Fibroblast of mammary gland (primary cell): ENCODE measurements at places on chromosomes 11 and 22.
A peak's percentile ranks its signal among the peaks of the same experiment; 100 is the strongest.

- DNase-seq, result no peak
These were observed 429 bp downstream of the VEGFB start for GRCh38 chr11:64234647-64235379.

- DNase-seq, result peak; percentile 2
These were observed 150.8 kb upstream of the RAG2 start for GRCh38 chr11:36748836-36749235.

DNA sequence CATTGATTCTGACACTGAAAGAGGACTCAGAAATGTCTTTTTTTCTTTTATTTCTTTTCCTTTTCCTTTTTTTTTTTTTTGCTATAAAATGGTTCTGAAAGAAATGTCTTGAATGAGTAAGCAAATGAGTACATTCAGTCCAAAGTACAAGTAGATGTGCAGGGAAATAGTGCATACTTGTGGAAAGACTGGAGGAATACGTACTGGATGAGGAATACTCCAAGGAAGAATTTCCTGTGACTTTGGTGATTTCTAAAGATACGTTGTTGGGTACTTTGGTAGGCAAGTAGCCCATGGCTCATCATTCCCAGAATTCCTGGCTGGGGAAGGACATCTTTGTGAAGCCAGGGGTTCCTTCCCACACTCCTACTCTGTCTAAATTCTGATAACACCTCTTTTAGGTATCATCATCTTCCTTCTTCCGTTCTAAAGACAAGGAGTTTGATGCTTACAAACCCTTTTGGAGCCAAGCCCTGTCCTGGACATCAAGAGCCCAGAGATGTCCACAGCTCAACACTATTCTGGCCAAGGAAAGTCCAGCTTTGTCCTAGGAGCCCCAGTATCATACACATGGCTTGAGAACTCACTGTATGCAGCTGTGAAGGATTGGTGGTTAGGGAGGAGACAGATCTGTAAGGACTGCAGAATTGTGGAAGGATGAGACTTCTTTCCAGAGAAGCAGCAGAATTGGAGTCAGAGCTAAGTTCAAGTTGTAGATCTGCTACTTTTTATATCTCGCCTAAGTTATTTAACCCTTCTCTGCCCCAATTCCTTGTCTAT, 4.8 kb upstream of the NUP98 start:
- peak; percentile 79 for DNase-seq

GRCh38 chr22:28332410-28332809, 347.2 kb downstream of the TTC28 start:
- peak; percentile 7 for DNase-seq

DNA sequence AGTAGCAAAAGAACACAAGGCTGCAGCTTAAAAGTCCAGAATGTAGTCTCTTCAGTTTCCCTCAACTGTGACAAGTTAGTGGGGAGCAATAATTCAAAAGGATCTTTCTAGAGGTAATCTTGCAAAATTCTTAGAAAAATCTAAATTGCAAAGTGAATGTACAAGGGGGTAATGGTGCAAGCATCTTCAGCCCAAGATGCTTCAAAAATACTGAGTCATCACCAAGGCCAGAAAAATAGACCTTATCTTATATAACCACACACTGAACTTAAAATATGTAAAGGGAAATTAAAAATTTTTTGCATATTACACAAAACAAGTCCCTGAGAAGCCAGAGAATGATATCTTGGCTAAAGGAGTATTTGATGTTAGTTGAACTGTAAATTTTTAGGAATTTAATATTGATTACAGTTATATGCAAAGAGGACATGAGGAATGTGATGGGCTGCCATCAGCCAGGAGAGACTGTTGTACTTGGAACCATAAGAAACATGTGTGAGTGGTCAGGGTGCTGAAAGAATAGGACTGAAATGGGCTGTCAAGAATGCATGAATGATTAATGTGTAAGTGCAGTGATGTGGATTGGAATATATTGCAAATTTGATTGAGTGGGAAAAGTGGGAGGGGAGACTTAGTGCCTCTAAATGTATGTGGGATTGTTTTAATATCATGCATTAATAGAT, 85.7 kb upstream of the LIN7C start:
- DNase-seq, result no peak

DNA sequence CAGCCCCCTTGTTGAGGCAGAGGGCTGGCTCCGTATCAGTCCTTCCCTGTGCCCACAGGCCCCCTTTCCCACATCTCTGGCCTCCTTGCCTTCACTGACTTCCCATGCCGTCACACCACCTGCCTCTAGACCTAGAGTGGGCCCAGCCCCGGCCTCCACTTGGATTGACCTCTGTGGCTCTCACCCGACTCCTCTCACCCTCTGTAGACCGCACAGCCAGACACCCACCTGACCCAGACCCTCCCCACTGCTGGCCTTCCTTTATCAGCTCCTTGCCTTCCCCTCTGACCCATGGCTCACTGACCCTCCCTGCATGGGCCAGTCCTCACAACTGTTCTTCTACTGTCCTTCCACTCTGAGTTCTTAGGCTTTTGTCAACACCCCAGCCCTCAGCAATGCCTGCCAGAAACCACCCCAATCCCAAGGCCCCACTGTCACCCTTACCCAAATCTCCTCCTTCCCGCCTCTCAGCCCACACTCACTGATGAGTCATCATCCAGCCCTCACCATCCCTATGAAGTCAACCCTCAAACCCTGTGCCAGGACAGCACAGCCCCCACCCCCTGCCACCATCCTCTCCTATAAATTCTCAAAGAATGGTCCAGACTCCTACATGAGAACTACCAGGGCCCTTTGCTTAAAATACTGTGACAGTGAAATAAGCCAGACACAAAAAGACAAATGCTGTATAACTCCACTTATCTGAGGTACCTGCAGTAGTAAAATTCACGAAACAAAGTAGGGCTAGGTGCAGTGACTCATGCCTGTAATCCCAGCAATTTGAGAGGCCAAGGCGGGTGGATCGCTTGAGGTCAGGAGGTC, 53.4 kb downstream of the SCGB1A1 start:
- DNase-seq, result peak; percentile 68

DNA sequence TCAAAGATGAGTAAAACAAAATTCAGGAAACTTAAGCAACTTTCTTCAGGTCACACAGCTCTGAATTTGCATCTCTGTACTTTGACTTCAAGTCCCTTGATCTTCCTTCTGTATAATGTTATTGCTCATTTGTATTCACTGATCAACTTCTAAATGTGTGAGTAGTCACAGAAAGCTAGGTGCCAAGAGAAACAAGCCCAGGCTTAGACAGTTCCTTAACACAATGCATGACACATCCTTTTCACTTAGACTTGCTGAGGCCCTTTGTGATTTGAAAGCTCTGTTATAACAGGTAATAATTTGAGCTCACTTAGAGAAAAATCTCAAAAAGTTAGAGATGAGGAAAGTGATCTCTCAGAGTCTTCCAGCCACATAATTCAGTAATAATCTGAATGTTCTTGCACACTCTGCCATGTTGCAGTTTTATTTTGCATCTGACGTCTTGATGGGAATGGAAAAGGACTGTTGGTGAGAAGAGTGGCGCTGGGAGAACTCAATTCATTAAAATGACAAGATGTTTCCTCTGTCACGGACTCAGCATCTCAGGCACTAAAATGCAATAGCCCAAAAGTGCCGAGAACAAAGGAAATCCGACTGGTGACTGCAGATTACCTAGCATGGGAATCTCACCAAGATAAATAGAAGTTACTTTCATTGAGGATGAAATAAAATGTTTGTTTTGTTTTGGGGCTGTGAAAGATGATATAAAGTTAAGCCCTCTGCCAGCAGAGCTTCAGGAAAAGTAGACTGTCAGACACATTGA, 665.3 kb downstream of the OPCML start:
- no peak for DNase-seq

- DNase-seq, result no peak
These were observed 5.7 kb downstream of the PIK3IP1 start for GRCh38 chr22:31286360-31287255.

- peak; percentile 84 for DNase-seq
These were observed 44.5 kb downstream of the ME3 start for GRCh38 chr11:86627776-86628455.
